ENCODE measurements at places on chromosomes 16 and 17.

DNA sequence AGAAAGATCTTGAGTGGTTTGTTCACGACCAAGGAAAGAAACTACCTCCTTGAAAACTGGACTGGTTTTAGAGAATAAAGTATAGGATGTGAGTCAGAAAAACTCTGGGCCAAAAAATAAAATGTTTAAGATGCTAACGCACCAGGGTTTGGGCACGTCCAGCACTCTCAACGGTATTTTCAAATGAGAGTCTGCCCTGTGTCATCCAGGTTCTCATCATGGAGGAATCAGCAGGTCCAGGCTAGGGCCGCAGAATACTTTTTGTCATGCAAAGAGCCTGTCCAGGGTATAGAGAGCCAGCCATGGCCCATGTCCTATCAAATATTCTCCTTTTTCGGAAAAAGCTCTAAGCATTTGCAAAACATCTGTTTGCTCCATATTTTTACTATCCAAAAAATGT, 2.4 kb downstream of the NXN start:
- no peak for DNase-seq

- peak; percentile 73 for DNase-seq
Observed at GRCh38 chr16:11105038-11105903, 150.7 kb downstream of the SOCS1 start.

DNA sequence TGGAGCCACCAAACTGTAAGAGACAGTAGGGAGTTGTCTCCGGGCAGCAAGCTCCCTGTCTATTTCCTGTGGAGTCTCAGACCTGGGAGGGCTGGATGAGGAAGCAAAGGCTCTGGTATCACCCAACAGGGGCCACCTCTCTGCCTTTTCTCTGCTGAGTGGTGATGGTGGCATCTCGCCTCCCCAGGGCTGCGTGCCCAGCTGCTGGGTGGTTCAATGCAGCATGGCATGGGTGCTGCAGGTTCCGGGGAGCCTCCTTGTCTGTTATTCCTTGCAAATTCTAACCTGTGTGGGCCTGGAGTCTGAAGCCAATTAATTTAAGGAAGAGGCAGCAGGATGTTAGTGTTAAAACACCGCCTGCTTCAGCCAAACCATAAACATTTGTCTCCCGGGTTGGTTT, 78.2 kb downstream of the CCDC182 start:
- DNase-seq, result no peak

GRCh38 chr16:11010575-11011221, 66.3 kb downstream of the CLEC16A start:
- DNase-seq, result no peak

DNA sequence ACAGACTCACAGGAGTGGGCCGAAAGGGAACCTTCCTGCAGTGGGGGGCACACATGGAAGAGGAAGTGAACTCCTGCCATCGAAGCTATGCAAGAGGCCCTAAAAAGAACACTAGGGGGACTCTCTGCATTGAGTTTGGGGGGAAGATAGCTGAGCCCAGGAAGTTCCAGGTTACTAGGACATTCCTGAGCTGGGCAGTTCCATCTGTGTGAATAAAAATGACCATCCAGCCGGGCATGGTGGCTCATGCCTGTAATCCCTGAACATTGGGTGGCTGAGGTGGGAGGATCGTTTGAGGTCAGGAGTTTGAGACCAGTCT, 211.8 kb downstream of the ZNF423 start:
- DNase-seq, result peak; percentile 52

GRCh38 chr16:14196011-14196410, 124.9 kb downstream of the MRTFB start:
- peak; percentile 2 for DNase-seq

- DNase-seq, result no peak
Observed at GRCh38 chr17:43517615-43518386, 28.3 kb downstream of the ETV4 start.

GRCh38 chr17:20092973-20093626, 83.9 kb downstream of the SPECC1 start:
- DNase-seq, result no peak

GRCh38 chr16:89363621-89364393, 126.6 kb downstream of the ANKRD11 start:
- peak; percentile 12 for DNase-seq

DNA sequence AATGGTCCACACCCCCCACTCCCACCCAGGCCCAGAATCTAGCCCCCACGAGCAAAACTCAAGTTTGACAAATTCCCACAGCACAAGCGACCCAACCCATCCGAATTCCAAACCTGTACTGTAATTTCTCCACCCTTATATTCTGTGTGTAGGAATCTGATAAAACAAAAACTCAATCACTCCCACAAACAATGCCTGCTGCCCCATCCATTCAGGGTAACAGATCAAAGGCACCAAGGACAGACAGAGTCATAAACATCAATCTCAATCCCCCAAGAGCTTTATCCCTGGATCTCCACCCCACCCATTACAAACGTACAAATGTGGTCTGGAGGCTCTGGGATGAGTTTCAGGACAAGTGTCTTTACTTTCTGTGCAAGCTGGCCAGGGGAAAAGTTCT, 157.8 kb downstream of the AXIN2 start:
- no peak for DNase-seq

- no peak for DNase-seq
Observed at GRCh38 chr16:642189-643049, 791 bp downstream of the MCRIP2 start.

DNA sequence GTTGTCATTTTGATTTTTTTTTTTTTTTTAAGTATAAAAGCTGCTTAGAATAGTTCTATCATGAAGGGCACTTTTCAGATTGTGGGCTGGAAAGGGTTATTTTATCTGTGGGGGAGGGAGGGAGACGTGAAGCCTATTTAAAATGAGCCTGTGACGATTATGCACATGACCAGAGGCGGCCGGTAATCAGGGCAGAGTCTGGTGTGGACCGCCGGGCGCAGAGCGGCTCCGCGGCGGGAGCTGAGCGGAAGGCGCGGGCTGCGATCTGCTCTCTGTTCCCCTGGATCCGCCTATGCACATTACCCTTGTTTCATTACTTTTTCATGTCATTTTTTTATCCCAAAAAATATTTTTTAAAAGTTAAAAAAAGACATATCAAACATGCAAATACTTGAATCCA, 23.5 kb downstream of the TMC6 start:
- no peak for DNase-seq

DNA sequence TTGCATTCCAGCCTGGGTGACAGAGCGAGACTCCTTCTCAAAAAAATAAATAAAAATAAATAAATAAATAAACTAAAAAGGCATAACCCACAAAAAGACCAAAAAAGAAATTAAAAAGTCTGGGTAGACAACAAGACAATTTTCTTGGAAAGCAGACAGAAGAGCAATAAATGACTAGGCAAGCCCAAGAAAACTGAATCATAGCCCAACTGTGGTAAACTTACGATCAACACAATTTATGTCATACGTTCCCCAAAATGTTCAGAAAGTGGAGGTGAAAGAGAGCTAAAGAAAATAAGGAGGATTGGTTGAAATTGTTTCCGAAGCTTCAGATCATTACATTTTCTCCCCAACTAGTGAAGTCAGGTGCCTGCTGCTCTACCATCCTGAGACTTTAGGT, 31.3 kb upstream of the C17orf78 start:
- DNase-seq, result no peak

- no peak for DNase-seq
Observed at GRCh38 chr16:8863594-8864424, 5.0 kb downstream of the CARHSP1 start.

DNA sequence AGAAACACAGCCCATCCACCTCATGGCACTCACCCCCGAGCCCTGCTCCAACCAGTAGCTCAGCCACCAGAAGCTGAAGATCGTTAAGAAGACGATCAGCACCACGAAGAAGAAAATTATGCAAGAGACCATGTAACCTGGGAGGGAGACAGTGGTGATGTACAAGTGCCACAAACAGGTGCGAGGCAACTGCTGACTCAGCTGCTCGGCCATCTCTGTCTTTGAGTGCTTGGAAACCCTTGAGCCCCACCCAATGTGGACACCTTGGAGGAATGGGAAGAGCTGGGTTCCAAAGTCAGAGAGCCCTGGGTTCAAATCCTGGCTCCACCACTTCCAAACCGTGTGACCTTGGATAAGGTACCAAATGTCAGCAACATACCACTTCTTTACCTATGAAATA, 38.1 kb upstream of the ABCC12 start:
- DNase-seq, result no peak

DNA sequence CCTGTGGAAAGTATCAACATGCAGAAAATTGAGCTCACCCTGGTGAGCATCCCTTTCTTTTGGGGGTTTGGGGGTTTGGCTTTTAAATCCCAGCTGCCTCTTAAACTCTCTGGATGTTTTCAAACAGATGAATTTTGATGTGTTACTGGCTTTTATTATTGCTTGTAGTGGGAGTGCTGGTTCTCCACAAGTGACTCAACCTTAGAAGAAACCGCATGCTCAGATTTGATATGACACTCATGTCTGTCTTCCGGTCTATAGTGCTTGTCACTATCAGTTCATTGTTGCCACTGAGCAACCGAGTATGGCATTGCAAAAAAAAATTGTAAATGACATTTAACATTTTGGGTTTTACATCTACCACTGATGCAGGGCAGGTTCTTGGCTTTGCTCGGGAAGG, 104.5 kb downstream of the HS3ST4 start:
- no peak for DNase-seq

DNA sequence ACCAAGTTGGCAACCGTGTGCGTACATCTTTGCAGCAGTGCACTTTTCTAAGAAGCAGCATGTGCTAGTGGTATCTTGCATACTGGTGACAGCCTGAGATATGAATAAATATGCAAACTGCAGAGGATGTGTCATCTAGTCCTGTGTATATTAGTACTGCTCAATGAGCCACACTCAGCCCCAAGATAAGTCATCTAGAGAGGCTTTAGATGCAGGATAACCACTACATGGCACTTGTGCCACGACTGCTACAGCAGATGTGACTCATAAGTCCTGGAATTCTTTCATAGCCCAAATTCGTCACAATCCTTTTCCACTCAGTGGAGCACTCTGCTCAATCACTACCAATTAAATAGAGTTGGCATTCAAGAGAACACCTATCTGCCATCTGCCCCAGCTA, 171.5 kb downstream of the AXIN2 start:
- DNase-seq, result no peak

DNA sequence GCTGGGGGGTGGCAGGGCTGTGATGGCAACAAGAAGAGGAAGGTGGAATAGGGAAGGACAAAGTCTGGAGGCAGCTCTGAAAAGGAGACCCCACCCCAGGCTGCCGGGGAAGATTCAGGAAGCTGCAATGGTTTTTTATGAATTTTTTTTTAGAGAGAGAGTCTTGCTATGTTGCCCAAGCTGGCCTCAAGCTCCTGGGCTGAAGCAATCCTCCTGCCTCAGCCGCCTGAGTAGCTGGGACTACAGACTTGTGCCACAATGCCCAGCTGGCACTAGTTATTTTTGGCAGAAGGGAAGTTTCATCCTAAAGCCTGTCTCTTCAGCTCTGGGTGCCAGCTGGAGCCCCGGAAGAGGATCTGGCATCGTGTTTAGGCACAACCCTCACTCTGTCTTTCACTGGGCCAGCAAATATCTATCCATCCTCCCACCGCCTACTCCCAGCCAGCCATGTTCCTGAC, 1.3 kb upstream of the CES3 start:
- no peak for DNase-seq

DNA sequence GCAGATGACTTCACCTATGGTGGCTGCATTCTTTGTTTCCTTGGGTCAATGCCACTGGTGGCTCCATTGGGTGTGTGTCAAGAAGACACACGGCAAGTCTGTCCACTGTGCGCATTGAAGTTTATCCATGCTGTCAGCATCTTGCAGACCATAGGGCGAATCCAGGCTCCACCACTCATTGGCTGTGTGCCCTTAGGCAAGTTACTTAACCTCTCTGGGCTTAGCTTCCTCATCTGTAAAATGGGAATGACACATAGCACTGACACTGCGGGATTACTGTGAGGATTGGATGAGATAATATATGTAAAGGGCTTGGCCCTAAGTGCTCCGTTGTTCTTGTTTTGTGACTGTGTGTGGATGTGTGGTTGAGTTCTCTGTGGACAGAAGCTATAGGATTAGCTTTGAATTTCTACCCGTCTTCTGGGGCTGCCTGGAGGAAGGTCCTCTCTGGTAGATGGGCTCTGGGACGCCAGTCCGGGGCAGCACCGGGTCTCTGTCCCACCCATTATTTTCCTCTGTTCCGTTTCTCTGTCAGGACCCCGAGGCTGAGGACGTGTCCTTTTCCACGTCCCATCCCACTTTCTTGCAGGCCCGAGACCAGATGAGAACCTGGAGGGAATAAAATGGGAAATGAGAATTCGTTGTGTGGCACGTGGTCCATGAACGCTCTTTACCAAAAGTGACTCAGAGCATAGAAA, 178.4 kb downstream of the IRF8 start:
- DNase-seq, result no peak

GRCh38 chr17:42781639-42782165, 1.3 kb downstream of the WNK4 start:
- no peak for DNase-seq

DNA sequence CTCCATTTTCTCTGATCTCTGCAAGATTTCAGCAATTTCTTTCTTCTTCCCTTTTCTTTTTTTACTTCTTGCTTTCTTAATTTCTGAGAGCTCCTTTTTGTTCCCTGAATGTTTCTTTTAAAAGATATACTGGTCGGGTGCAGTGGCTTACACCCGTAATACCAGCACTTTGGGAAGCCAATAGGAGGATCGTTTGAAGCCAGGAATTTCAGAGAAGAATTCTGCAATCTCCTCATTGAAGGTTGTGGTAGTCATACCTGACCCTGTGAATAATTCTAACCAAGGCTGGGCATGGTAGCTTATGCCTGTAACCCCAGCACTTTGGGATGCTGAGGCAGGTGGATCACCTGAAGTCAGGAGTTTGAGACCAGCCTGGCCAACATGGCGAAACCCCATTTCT, 15.6 kb upstream of the ABCC1 start:
- DNase-seq, result no peak

- no peak for DNase-seq
Observed at GRCh38 chr16:28882551-28883160, 4.4 kb downstream of the ATP2A1 start.

- DNase-seq, result peak; percentile 73
Observed at GRCh38 chr17:19534562-19535149, 1.0 kb downstream of the SLC47A1 start.
